ENCODE measurements at places on chromosomes 2 and 18.

- no peak for DNase-seq
Observed at GRCh38 chr18:3186678-3187658, 32.8 kb downstream of the MYOM1 start.

GRCh38 chr2:233654501-233654900 is 17.2 kb upstream of the UGT1A9 start:
- DNase-seq, result no peak

DNA sequence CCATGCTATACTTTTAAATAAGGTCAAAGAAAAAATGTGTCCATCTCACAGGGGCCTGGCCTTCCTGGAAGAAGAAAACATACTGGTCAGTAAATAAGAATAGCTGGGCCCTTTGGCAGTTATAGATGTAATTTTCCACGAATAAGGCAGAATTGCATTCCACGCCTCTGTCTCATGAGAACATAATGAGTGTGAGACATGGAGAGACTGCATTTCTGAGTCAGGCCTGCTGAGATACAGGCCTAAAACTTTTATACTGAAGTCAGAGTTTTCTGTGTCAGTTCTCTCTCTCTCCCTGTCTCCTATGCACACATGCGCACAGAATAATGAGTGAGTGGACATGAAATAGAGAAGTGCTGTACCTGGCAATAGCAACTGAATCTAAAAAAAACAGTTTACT is 20.4 kb upstream of the IL1R1 start:
- DNase-seq, result no peak

DNA sequence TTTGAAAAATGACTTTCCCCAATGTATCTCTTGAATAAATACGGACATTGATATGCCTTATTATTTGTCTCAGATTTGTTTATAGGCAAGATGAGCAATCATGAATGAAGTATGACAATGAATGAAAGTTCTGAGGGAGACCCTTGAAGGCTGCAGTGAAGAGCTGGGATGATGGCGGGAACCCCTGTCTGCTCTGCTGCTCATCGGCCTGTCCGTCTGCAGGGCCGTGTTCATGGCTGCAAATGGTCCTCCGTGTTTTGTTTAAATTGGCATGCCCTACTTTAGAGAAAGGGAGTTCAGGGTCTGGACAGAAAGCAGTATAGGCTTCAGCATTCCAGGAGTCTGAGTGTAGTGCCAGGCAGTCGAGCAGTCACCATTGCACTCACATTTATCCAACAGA is 1.2 kb upstream of the HS1BP3 start:
- DNase-seq, result no peak

- DNase-seq, result no peak
Observed at GRCh38 chr2:39606585-39606984, 59.1 kb upstream of the TMEM178A start.

- no peak for DNase-seq
Observed at GRCh38 chr2:107525406-107525805, 301.3 kb upstream of the RGPD4 start.

GRCh38 chr2:200137271-200137670 is 169.2 kb upstream of the SPATS2L start:
- DNase-seq, result no peak

DNA sequence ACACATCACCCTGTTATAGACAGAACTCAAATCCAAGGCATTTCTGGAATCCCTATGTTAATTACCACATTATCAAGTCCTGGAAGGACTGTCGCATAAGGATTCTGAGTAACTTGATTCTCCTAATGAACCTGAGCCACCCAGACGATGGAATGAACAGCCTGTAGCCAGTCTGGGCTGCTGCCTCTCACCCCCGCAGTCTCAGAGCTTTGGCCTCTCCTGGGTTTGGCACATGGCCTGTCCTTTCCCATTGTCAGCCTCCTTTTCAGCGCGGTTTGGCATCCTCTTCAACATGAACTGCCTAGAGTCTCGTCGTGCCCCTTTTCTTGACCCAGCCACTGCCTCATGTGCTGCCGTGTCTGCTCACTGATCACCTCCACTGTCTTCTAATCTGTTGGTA is 147.6 kb downstream of the SLC8A1 start:
- DNase-seq, result no peak

DNA sequence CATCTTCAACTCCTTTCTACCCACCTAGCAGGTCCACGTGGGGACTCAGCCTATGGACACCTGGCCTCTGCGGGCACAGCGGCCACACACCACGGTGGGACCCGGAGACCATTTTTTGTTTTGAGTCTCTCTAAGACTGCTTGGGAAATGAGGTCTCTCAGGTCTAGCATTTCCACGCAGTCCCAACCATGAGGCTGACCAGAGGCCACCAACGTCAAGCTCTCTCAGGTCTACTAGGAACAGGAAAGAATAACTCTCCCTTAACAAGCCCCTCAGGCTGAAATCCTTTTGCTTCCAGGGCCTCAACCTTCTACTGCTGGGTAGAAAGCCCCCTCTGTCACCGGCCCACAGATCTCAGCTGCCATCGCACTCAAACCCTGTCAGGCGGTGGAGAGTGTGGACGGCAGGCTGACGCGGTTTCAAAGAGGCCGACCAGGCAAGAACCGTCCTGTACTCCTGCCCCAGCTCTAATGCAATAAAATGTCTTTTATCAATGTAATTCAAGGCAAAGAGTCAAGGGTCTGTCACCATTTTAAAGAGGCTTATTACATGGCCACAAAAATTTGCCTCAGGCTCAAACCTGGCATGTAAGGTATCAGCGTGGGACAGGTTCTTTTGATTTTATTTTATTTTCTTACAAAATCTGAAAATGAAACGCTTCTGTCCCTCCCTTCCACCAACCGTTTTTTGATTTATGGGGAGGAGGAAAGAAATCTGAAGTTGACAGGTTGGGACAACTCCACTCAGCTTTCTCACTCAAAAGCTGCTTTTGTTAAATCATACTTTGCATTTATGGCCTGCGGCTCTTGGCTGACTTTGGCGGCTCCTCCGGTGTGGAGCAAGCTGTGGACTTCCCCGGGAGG is 74.0 kb downstream of the BCL11A start:
- no peak for DNase-seq

- no peak for DNase-seq
Observed at GRCh38 chr2:56713978-56714377, 530.2 kb downstream of the CCDC85A start.

- no peak for DNase-seq
Observed at GRCh38 chr2:43223521-43224001, 2.8 kb downstream of the ZFP36L2 start.

GRCh38 chr2:227932001-227932400 is 60.6 kb downstream of the DAW1 start:
- no peak for DNase-seq

DNA sequence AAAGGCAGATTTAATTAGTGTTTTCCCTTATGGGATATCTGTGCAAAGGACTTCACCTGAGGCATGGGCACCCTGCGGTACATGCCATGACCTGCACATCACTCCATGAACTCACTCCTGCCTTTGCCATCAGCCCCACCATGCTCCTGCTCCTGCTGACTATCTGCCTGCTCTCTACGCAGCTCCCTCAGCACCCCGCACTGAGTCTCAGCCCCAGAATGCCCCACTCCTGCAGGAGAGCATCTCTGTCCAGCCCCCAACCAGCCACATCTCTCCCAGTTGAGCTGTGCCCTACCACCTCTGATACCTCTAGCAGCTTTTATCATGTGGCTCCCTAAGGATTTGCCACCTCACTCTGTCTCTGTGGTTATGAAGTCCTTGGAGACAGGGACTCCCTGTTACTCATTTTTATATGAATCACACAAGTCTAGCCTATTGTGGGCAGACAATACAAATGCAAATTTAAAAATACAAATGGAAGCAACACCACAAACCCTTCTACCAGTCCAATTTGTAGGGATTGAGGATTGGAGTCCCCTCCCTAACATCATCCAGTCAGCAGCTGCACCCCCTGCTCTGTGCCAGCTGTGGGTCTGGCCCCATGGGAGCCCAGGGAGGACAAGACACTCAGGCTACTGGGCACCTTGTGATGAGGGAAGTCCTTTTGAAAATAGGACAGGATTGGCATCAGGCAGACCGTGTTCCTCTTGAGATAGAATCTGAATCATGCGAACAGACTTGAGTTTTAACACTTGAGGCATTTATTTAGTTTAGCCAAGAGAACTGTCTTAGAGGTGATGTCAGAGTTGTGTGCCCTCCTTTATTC is 689.6 kb upstream of the HS6ST1 start:
- no peak for DNase-seq

GRCh38 chr2:5696404-5696944 is 4.3 kb downstream of the SOX11 start:
- DNase-seq, result no peak

DNA sequence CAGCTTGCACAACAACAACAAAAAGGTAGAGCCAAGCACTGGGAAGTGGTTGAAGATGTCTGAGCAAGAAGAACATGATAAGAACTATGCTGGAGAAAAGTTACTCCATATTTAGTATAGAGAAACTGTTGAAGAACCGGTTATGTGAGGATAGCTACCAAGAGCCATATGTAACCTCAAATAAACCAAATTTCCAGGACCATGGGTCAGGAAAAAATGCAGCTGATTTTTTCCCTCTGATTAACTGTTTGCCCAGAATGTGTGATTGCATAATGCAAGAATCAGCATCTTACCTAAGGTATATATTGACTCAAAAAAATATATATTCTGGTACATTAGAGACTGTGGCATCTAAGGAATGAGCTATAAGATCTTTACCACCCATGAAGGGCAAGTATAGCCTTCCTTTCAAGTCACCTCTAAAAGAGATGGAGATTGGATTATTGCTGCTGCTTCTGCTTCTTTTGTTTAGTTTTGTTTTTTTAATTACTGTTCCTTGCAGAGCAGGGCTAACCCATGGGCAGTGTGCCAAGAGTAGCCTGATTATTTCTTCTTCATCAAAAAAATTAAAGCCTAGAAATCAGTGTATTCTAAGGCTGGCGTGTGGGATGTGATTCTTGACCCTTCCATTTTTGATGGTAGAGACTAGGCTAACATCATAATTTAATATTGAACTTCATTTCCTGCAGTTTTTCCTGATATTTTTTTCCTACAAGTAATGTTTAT is 76.9 kb upstream of the MAP3K20 start:
- DNase-seq, result no peak

DNA sequence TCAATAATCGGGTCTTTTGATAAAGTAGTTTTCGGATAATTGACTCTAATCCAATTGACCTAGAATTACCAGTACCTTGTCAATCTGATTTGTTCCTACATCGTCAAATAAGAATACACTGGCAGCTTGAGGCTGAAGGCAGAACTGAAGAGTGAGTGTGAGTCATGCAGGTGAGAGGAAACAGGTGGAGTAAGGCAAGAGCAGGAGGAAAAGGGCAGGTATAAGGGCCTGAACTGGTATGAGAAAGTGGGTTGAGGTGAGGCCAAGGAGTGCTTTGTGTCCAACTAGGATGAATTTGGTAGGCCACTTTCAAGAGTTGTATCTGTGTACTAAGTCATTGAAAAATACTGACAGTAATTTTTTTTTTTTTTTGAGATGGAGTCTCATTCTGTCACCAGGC is 186.0 kb downstream of the ZNF385B start:
- DNase-seq, result no peak

DNA sequence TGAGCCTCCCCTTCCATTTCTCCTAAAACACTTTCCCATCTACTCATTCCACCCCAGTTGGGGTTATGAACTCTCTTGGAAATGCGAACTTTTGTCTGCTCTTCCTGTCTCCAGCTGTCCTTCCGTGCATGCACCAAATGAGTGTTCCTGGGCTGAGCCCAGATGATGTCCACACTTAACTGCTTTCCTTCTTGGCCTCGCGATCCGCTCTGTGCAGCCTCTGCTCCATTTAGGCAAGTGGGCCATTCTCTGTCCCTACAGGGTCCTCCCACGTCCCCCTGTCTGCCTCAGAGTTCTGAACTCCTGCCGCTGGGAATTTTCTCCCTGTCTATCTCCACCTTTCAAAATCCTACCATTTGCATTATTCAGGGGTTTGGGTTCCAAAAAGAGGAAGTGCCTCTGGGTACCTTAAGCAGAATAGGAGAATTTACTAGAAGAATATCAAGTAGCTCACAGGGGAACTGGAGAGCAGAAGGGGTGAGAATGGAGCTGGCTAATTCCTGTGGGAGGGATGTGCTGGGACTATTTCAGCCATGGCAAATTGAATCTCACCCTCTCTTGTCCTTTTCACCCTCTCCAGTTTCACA is 4.7 kb upstream of the NCK2 start:
- no peak for DNase-seq

All from iPS DF 6.9 (cell line).